ENCODE measurements at places on chromosomes 7 and 10.

GRCh38 chr10:103235775-103236174, 9.9 kb upstream of the RPEL1 start:
- no peak for DNase-seq

GRCh38 chr10:14748441-14748840, 26.3 kb downstream of the FAM107B start:
- DNase-seq = no peak

GRCh38 chr7:141097430-141097829, 23.6 kb downstream of the TMEM178B start:
- peak; percentile 3 for DNase-seq

GRCh38 chr7:92246360-92247101, 757 bp downstream of the ANKIB1 start:
- DNase-seq = peak; percentile 2

GRCh38 chr10:62424026-62424425, 49.9 kb downstream of the ZNF365 start:
- DNase-seq = peak; percentile 6

DNA sequence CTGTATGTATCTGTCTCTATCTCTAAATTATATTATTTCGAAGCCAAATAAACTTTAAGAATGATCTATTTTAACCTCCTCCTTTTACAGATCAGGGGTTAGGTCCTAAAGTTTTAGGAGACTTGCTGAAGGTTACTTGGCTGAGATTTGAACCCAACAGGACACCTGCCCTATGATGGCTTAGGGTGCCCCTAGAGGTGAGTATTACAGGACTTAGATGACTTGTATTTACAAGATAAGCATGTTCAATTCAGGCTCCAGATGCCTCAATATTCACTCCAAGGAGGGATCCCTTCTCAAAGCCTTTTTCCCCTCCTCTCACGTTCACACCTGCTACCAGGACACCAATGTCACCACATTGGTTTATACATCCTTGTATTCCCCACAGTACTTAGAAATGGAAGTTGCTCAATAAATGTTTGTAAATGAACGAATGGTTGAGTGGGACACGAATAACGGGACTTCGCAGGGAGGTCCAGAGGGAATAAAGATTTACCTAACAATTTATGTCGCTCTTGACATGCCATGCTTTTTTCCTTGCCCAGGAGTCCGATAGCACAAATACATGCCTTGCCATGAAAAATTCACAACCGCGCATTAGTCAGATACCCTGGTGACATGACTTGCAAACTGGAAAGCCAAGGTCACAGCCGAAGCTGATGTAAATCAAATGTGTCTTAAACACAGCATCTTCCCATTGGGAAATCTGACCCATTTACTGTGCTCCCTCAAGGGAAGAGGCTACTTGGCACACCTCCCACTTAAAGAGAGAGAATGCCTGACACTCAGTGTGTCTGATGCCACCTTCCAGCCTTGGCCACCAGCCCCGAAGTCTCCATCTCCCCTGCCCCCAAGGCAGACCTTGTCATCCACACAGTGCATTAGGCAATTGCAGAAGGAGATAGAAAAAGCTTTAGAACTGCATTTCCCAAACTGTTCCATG, 872.2 kb upstream of the AUTS2 start:
- no peak for DNase-seq

- no peak for DNase-seq
Measured at GRCh38 chr7:44995555-44996493, 4.2 kb upstream of the CCM2 start.

GRCh38 chr7:12228024-12228423, 16.9 kb downstream of the TMEM106B start:
- DNase-seq = no peak

DNA sequence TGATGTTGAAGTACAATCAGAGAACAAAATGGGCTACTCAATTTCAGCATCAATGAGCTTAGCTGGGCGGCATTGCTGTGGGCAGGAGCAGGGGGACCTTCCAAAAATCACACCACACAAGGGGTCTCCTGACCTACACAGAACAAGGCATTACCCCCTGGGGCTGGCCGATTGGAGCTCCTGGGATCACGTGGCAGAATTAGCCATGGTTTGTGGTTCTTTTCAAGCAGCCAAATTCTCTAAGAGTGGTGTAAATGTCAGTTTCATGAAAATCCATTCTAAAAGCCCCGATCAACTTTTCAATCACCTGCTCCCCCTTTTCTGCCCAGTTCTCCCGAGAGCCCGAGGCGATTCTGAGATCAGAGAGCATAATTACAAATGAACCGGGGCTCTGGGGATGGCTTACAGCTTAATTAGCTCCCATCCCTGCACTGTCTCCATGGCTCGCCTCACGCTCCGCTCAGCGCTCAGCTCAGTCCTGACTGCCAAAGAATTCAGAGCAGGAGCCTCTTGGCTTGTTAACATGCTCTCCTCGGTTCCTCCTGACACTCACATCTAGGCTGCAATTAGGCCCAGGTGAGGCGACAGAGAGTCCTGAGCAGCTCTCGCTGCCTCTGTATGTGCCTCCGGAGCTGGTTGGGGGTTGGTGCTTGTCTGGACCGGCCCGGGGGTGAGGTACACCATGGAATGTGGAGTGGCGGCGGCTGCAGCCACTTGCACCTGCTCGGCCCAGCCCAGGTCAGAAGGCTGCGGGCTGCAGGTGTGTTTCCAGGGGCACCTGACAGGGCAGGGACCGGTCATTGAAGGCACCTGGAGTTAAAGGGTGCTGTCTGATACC, 111.8 kb downstream of the WDR11 start:
- no peak for DNase-seq

DNA sequence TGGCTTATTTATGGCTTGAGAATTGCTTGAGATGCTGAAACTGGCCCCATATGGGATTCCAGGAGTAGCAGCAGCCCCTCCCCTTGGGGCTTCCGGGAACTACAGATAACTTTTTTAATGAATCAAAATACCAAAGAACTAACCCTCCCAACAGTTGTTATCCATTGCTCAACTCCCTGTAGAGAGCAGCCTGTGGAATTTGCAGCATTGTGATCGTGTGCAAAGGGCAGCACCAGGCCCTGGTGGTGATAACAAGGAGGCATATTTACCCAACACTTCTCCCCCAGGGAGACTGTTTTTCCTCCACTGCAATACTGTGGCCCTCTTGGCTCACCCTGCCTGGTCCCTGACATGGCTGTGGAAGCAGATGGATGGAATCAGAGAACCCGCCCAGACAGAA, 196.2 kb downstream of the PLXNA4 start:
- no peak for DNase-seq

GRCh38 chr7:38681882-38682281, 50.7 kb upstream of the AMPH start:
- no peak for DNase-seq

GRCh38 chr10:15558136-15558535, 161.6 kb downstream of the ITGA8 start:
- peak; percentile 41 for DNase-seq

DNA sequence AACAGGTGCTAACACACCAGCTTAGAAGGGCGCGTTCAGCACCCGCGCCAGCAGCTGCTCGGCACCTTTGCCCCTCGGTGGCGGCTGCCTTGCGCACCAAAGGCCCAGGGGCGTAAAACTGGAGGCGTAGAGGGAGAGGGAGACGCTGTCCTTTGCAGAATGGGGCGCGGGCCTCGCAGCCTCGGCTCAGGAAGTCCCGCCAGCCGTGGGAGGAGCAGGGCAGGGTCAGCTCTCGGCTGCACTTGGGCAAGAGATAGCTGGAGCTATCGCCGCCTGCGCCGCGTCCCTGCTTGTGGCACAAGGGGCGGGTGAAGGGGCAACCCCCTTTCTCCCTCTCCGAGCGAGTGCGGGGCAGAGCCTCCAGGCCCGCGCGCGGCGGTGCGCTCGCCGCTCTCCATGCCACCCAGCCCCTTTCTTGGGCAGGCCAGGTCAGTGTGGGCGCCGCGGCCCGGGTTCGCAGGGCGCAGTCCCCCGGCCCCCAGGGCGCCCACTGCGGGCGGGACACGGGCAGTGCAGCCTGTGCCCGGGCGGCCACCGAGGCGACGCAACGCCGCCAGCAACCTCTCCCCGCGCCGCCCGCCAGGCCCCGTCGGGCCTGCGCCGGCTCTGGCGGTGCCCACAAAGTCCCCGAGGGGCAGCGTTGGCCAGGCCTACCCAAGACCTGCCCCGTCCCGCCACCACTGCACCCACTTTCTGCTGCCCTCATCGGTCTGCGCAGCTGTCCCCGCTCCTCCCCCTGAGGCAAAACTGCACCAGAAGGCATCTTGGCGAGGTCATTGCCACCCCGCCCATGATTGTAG, 4.1 kb downstream of the NEUROD6 start:
- no peak for DNase-seq

GRCh38 chr7:131899271-131900030, 343.0 kb upstream of the PODXL start:
- DNase-seq = no peak

GRCh38 chr10:7819121-7819460, 786 bp downstream of the TAF3 start:
- peak; percentile 27 for DNase-seq

GRCh38 chr10:96829029-96829773, 2.9 kb upstream of the LCOR start:
- DNase-seq = peak; percentile 34

DNA sequence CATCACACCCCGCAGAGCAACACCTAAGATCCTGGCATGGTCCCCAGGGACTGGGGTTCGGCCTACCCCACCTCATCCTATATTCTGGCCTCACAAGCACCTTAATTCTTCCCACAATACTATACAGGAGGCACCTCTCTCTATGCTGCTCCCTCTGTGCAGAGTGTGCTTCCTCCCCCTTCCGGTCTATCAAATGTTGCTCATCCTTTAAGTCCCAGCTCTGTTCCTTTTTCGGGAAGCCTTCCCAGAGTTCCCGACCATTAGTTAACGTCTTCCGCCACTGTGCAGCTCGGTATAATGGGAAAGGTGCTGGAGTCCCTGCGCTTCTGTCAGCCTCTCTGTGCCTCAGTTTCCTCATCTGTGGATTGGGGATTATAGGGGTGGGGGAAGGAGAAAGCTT, 21.8 kb downstream of the PALD1 start:
- no peak for DNase-seq

DNA sequence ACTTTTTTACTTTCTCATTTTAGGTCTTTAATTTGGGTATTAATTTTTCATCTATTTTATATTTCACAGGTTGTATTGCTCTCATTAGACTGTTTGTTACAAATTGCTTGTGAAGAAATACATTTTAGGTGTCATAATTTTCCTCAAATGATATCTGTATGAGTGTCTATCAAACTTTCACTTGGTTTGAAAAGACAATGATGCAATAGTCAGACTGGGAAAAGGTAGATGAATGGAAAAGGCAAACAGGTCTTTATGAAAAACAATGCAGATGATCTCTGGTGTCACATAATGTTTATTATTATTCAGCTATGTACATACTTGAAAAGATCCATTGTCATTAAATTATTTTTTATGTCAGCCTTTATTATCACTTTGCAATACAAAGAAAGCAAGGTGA, 80.2 kb downstream of the PTPRZ1 start:
- no peak for DNase-seq

- no peak for DNase-seq
Measured at GRCh38 chr7:94061326-94061725, 57.2 kb upstream of the BET1 start.

- peak; percentile 38 for DNase-seq
Measured at GRCh38 chr7:129612112-129613015, 844 bp downstream of the NRF1 start.

DNA sequence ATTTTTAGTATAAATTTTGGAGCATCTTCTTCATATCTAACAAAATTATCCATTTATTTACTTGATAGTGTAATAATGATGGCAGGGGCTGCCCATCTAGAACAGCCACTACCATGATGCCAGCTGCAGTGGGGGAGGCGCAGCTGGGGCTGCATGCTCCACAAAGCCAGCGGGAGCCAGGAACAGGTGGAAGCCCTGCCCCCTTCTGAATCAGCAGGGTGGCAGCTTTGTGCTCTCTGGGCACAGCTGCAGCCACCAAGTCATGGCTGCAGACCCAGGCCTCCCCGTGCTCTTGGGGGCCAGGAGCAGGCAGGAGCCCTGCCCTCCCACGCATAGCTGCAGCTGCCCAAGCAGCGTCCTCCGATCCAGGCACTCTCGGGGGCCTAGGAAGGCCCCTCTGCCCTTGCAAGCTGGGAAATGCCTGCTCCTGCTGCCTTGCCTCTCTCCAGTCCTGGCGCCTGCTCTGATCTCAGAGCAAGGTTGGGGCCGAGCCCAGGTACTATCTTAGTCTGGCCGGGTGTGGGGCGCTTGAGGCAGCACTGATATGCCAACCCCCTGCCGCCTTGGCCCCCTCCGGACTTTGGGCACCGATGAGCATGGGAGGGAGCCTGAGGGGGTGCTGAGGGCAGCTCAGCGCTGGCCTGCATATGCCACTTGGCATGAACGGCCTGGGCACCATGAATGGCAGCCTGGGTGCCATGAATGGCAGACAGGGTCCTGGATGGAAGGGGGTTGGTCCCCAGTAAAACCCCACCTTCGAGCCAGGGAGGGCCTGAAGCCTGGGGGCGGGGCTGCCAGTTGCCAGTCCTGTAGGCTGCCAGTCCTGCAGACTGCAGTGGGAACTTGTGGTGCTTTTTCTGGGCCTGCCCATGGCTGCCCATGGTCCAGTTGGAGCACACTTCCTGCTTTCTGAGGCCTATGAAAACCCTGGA, 1110.8 kb upstream of the POT1 start:
- no peak for DNase-seq

DNA sequence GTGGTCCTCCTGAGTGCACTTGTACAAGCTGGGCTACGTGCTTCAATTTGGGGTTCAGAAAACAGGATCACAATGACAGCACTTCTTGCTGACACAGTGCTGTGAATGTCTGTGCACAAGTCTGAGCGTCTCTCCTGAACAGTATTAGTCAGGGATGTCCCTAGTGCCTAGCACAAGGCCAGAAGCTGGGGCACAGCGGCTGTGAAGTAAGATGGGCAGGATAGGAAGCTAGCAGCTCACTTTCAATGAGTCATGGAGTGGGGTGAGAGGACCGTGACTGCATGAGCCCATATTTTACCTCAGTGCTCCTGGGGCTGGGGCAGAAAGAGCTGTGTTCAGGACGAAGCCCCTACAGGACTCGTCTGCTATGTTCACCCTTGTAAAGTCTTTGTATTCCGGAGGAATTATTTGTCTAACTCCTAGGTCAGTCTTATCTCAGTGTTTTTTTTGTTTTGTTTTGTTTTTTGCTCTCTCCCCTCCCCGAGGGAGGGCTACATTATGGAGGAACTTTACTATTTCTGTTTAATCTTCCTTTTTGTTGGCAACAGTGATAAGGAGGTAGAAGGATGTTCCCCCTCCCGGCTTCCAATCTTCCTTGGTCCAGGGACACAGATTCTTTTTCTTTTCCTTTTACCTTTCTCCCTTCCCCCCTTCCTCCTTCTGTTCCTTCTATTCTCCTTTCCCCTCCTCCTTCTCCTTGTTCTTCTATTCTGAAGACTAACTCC, 2.8 kb upstream of the LRMDA start:
- peak; percentile 35 for DNase-seq

GRCh38 chr10:31204090-31204489, 114.9 kb upstream of the ZEB1 start:
- DNase-seq = peak; percentile 31

GRCh38 chr7:15985587-15986384, 299.3 kb upstream of the MEOX2 start:
- DNase-seq = no peak

DNA sequence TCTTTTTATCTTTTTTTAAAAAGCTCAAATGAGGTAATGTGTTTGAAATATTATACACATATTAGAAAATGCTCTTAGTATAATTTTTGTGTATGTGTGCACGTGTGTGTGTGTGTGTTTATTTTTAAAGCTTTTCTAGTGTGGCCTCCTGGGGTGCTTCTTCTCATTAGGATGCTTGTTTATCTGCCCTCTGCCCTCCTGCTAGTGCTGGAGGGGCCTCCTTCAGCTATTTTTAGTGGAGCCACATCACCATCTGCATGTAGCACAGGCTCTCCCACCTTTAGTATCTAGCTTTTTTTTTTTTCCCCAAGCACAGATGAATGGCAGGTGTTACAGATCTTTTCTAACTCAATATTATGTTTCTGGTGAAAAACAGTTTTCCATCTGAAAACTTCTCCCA, 155.7 kb upstream of the TMEM229A start:
- no peak for DNase-seq

All from amniotic epithelial cell (primary cell).